Stimulated activated CD8-positive, alpha-beta memory T cell treated with anti-CD3 and anti-CD28 coated beads, Interleukin-7, amount 100 ng/mL, for 1 hour (primary cell): ENCODE measurements at places on chromosomes 1 and 21.

GRCh38 chr1:96887501-96887900, 165.9 kb downstream of the PTBP2 start:
- no peak for DNase-seq

DNA sequence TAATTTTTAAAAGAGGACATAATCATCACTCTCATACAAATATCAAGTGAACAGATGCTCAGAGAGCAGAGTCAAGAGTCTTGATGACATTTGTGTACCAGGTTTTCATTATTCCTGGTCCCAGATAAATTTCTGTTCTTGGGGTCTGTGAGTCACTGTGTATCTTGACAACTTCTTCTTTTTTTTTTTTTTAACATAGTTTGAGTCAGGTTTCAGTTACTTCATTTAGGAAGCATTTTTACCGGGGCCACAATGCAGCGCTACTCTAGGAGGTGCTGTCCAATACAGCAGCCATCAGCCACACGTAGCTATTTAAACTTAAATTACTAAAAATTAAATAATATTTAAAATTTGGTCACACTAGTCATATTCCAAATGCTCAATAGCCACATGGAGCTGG, 188.1 kb upstream of the SAMSN1 start:
- no peak for DNase-seq

GRCh38 chr1:155454096-155454495, 108.5 kb downstream of the ASH1L start:
- DNase-seq, result no peak

GRCh38 chr1:10529765-10530164, 55.0 kb downstream of the PEX14 start:
- DNase-seq, result no peak

GRCh38 chr1:240362826-240363225, 249.1 kb downstream of the GREM2 start:
- no peak for DNase-seq

GRCh38 chr1:170765712-170766330, 101.9 kb downstream of the PRRX1 start:
- DNase-seq, result no peak

DNA sequence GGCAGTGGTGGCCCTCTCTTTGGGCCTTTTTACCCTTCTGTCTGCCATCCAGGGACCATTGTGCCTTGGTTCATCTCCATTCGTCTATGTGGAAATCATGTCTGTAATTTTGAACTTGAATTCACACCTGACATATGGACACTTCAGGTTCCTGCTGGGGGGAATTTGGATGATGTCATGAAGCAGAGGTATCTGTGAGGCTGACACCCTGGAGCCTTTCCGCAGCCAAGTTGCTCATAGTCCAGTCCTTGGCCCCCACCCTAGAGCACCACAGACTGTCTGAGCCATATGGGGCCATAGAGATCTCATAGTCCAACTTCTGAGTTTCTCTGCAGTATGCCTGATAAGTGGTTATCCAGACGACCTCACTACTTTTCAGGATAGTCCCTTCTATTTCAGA, 147.7 kb upstream of the CACNA1E start:
- DNase-seq, result no peak

DNA sequence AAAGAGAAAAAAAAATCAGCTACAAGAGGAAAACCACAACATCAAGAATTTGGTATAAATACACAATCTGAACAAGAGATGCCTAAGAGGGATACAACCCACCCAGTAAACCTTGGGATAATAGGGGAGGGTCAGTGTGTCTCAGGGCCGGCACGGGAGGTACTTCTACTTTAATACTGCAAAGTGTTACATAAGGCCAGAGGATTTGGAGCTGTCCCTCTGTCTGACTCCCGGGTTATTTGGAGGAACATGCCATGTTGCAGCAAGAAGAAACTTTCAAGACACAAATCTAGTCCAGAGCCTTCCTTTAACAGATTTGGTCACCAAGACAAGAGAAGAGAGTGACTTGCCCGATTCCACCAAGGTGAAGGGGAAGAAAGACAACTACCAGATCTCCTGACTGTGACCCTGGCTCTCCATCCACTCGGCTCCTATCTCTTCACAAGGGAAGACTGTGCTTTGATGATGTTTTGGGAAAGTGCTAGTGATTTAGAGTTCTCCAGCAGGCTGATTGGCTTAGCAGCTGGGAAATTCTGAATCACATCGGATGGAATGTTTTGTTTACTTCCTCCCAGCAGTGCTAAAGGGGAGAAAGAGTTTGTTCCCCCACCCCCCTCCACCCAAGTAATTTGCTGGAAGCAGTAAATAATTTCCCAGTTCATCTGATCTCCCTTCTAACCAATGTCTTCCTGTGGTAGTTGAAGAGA, 29.3 kb downstream of the SGIP1 start:
- DNase-seq, result no peak

DNA sequence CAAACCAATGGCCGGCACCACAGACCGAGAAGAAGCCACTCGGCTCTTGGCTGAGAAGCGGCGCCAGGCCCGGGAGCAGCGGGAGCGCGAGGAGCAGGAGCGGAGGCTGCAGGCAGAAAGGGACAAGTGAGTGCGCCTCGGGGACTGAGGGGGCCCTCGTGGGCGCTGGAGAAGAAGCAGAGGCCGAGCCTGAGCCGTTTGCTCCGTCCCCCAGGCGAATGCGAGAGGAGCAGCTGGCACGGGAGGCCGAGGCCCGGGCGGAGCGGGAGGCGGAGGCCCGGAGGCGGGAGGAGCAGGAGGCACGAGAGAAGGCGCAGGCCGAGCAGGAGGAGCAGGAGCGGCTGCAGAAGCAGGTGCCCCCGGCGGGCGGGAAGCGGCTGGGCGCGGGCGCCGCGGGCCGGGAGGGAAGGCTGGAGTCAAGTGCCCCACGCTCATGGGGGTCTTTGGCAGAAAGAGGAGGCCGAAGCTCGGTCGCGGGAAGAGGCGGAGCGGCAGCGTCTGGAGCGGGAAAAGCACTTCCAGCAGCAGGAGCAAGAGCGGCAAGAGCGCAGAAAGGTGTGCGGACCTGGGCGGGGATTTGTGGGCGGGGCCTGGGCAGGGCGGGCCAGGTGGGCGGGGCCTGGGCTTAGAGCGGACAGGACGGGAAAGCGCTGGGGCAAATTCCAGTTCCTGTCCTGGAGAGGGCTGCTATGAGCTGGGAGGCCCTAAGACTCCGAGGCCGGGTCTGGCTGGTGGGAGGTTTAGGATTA, 22.7 kb downstream of the MAP7D1 start:
- DNase-seq, result no peak

GRCh38 chr21:37711286-37711829, 204.9 kb downstream of the KCNJ6 start:
- DNase-seq, result no peak

- no peak for DNase-seq
Measured at GRCh38 chr1:97348599-97349265, 572.1 kb downstream of the DPYD start.

DNA sequence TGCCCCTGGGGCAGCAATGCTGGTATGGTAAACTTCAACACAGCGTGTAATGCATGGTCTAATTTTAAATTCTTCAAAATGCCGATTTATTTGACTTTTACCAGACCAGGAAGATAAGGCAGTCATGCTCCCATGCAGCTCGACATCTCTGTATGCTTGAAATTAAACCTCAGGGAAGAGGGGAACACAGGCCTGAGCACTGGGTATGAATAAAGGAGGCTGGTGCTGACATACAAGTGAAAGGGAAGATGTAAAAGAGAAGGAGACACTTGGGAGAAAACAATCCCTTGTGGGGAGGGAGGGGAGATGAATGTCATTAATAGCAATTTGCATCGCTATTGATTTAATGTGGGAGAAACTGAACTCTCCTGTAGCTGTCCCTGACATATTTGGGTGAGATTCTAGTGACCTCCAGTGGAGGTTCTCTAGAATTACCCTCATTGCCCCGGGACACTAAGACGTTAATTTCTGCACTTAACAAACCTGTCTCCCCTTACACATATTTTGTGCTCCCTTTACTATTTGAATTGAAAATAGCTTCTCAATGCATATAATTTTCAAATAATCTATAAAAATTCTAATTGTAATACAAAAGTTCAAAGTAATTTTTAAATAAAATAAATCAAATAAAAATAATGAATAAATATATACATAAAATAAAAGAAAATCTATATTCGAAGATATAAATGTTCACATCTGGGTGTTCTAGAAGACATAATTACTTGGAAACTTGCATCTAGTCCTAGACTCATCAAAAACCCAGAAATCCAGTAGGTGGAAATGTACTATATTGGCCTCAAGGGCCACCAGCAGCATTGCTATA, 283.1 kb downstream of the LMX1A start:
- DNase-seq, result no peak

DNA sequence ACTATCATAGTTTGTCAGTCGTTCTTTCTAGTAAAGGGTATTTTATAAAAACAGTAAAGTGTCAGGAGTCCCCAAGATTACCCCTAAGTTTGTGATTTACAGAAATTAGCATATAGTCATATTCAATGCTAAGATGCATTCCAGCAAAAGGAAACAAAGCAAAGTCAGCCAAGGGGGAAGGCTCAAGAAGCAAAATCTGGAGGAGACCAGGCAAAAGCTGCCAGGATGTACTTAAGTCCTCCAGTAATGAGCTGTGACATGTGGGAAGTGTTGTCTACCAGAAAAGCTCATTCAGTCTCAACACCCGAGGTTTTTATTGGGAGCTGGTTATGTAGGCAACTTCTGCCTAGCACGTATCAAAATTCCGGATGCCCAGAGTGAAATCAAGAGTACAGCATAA, 373.4 kb upstream of the TMPRSS15 start:
- DNase-seq, result no peak

DNA sequence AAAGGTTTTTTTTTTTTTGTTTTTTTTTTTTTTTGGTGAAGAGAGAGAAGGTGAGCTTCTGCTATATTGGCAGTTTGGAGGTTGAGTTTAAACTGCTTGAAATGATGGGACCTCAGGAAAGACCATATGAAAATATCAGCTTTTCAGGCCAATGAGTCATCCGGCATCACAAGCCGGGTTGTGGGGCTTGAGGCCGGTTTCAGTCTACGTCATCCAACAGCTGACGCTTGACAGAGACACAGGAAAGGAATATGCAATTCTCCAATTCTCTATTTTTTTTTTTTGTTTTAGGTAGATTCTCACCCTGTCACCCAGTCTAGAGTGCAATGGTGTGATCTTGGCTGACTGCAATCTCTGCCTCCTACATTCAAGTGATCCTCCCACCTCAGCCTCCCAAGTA, 52.4 kb downstream of the KCNJ6 start:
- no peak for DNase-seq

DNA sequence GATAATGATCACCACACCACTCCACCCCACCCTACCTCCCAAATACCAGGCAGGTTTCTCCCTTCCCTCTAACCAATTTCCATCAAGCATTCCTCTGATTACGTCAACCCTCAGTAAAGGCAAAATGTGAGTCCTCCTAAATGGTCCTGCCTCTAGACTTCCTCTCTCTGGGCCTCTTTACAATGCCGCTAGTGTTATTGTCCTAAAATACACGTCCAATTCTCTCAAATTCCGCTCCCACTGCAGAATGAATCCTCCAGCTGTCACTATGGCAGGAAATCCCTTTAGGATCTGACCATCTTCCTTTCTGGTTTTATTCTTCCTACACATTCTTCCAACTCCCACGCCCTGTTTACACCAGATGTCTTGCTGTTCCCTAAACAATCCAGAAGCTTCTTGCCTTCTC, 68.7 kb downstream of the DEGS1 start:
- no peak for DNase-seq

DNA sequence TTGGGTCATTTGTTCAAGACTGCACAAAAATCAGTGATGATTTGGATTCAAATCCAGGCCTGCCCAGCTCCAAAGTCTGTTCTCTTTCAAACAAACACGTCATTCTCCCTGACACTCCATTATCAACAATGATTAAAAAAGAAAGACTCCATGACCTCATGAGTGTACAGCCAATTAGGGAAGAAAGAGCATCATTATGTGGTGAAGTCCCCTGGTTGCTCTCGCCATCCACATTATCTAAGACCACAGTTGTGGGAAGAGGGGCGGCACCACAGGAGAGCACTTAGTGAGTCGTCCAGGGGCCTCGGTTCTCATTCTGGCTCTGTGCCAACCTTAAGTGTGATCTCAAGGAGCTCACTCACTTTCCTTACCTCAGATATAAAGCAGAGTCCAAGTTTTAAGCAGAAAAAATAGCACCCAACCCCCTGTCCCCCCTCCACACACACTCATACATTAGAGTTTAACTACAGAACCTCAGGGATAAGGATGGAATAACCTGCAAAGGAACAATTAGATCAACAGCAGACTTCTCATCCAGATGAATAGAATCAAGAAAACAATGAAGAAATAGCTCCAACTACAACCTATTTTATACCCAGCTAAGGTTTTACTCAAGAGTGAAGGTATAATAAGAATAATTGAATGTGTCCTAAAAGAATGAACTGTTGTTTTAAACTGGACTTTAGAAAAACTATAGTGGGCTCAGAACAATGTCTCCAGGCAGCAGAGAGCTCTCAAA, 47.8 kb downstream of the COL6A1 start:
- no peak for DNase-seq

GRCh38 chr1:215895276-215895675, 328.2 kb downstream of the KCTD3 start:
- DNase-seq, result no peak

DNA sequence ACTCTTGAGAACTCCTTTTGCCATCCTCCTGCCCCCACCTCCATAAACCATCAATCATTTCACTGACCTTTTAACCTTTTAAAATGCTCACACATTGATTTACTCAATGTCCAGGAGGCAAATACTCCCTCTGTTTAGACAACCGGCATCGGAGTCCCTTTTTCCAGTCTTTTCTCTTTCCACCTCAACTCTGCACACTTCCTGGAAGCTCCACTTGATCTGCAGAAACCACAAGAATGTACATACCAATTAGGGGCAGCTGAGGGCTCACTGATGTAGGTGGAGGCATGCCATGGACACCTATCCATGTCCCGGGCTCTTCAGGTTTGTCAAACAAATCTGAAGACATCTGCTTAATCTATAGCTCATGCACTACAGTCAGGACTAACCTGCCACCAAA, 5.3 kb upstream of the AMIGO1 start:
- no peak for DNase-seq

- DNase-seq, result no peak
Measured at GRCh38 chr21:34743831-34744230, 75.0 kb downstream of the CLIC6 start.

GRCh38 chr1:174872615-174873058, 127.1 kb upstream of the CACYBP start:
- no peak for DNase-seq
